Endodermal cell (in vitro differentiated cells): ENCODE measurements at places on chromosomes 12 and 14. TPM values are rescaled to one million over a fixed set of nuclear protein-coding genes. Genes with fewer than 3 reads are reported as not detected.

The VDR gene
- 0.04 TPM in 1 of 2 replicates, not detected in the other for total RNA-seq

GRCh38 chr12:121620333-121620891, 5.9 kb upstream of the ORAI1 start:
- DNase-seq, result peak; percentile 81

DNA sequence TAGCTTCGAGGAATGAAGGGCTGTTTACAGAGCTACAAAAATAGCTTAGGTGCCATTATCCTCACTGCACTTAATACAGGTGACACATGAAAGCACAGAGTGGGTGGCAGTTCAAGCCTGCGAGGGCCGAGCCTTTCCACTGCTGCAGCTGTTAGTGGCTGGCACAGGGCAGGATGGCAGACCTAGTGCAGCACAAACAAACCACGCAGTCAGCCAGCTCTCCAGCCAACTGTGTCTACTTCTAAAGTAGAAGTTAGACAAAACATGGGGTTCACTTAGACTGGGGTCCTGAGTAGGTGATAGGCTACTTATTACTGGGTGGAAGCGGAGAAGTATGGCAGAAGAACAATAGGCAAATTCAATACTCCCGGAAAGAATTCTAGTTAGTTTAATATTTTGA, 95.4 kb downstream of the DUSP16 start:
- DNase-seq, result no peak

The DCN gene
- not detected in 2 replicates for total RNA-seq

GRCh38 chr14:104096751-104097700, 11.5 kb downstream of the ASPG start:
- DNase-seq, result peak; percentile 76

The NOC4L gene
- 29.1 and 32.7 TPM in 2 replicates for total RNA-seq

DNA sequence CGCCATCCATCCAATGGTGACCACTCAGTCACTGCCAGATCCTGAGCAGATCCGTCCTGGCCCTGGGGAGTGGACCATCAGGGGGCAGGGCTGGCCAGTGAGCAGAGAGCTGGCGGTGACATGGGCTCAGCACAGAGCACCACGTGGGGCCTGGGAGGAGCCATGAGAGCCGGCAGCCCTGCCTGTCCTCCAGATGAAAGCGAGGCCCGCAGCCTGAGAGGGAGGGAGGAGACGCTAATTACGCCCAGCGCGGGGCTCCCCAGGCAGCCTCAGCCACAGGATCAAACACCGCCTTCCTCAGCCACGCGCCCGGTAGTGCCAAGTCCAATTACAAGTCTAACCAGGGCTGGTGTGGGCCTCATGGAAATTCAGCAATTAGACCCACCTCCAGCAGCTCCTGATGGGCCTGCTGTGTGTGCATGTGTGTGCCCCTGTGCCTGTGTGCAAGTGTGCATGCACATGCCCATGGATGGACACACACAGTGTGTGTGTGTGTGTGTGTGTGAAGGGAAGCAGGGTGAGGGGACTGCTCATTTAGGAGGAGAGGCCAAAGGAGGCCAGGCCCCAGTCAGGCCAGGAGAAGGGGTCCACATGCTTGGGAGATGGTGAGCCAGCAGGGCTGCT, 68.0 kb downstream of the KIF26A start:
- peak; percentile 78 for DNase-seq

DNA sequence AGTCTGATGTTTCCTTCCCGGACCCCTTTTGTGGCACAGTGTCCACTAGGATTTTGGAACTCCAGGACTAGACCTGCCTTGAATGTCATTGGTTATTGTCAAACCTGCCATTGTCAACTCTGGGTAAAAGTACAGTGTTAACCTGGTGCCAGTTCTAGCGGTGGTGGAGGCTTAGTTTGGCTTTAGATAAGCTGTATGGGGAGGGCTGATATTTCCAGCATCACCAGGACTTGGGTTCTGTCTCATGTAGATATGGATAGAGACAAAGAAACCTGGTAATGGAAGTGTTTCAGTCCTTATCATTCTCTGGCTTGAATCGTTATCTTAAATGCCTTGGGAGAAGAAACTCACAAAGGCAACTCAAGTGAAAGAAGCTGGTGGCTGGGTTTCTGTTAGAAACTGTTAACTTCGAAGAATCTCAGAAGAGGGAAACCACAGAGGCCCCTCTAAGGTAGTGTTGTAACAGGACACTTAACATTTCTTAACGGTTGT, 10.6 kb downstream of the CHST11 start:
- peak; percentile 38 for DNase-seq

GRCh38 chr12:50181691-50182090, 14.5 kb upstream of the CERS5 start:
- no peak for DNase-seq

DNA sequence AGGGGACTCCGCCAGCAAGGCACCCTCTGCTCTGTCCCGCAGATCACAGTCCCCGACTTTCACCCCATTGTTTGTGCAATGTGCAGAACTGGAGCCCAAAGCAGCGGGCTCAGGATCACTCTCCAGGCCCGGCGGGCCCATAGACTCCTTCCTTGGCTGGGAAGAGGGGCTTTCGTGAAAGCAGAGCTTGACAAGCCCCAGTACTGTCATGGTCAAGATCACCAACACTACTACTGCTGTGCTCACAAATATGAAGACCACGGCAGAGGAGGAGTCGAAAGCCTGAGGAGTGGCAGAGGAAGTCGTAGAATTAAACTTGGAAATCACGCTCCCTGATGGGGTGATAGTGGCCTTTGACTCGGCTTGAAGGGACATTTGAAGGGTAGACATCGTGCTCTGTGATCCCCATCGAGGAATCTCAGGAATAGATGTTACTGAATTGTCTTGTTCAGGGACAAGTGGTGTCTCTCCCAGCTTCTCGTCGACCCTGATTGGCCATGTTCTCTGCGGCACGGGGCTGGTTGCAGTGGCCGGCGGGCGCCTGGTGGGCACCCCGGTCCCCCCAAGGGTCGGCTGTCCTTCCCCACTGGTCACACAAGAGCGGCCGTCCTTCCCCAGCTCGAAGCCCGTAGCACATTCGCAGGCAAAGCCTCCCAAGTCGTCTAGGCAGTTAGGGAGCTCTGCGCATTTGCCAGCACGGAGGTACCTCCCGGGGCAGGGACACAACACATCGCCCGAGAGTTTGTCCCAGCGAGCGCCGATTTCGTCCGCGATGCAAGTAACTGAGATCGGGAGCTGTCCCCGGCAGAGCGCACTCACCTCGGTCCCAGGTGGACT, 1.1 kb downstream of the CLEC14A start:
- no peak for DNase-seq

DNA sequence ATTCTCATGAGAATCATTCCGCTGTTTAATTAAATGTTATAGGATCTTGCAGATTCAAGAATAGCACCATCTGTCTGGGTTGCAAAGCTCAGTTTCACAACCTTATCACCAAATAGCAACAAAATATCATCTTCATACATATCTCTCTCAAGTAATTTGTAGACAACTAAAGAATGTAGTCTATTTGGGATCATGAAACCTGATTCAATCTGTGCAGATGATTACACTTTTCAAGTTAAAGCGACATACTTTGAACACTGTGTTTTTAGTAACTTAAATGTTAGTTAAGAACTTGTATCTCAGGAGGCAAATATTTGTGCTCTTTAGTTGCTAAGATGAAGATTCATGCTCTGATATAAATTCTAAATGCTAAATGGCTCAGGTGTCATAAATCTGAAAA, 14.8 kb downstream of the MED13L start:
- no peak for DNase-seq

DNA sequence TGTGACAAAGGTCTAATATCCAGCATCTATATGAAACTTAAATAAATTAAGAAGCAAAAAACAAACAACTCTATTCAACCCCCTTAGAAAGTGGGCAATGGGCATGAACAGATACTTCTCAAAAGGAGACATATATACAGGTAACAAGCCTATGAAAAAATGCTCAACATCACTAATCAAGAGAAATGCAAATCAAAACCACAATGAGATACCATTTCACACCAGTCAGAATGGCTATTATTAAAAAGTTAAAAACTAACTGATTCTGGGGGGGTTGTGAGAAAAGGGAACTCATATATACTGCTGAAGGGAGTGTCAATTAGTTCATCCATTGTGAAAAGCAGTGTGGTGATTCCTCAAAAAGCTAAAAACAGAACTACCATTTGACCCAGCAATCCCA, 198.9 kb downstream of the BMP4 start:
- DNase-seq, result no peak

DNA sequence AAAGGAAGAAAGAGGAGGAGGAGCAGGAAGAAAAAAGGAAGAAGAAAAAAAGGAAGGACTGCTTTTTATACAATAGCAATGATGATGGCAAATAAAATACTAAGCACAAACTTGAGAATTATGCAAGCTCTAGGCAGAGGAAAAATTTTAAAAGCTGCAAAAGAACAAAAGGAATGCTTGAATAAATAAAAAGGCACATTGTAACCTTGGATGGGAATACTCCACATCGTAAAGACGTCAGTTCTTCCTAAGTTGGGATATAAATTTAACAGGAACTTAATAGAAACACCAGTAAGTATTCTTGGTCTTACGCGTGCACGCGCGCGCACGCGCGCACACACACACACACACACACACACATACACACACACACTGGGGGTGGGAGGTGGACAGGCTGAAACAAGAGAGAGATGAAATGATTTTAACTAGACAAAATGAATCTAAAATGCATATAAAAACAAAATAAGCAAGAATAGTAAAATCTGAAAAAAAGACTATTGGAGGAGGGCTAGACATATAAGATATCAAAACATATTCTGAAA, 43.0 kb downstream of the SERPINA3 start:
- DNase-seq, result no peak

GRCh38 chr12:114405519-114406271, at the start of gene TBX5:
Gene TBX5, minus strand, starts transcription at chr12:114406144. Its CDS starts 2,246 bp downstream, at chr12:114403898.
- no peak for DNase-seq

DNA sequence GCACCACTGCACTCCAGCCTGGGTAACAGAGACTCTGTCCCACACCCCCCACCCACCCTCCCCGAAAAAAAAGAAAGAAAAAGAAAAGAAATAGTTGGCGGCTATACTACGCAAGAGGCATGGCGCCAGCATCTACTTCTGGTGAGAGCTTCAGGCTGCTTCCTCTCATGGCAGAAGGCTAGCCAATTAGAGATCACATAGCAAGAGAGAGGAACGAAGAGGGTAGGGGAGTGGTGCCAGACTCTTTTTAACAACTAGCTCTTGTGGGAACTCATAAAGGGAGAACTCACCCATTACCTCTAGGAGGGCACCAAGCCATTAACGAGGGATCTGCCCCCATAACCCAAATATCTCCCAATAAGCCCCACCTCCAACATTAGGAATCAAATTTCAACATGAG, 6.2 kb downstream of the DENND5B start:
- DNase-seq, result no peak

DNA sequence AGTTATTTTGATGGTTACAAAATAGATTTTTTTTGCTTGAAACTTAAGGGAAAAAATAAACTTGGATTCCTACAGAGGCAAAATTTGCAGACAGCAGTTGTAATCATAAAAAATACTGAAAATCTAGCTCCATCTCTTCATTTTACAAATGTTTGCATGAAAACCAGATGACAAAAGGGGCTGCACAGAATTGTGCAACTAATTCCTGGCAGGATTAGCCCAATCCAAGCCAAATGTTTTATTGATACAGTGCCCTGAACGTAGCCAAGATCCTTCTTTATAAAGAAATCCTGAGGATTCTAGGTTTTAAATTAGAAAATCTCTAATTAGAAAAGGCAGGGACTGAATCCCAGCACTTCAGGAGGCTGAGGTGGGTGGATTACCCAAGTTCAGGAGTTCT, 356.4 kb upstream of the SEL1L start:
- no peak for DNase-seq

GRCh38 chr12:34403706-34404376, 381.5 kb downstream of the ALG10 start:
- DNase-seq, result no peak

The STYK1 gene
- total RNA-seq, result 2.6 and 3.3 TPM in 2 replicates

DNA sequence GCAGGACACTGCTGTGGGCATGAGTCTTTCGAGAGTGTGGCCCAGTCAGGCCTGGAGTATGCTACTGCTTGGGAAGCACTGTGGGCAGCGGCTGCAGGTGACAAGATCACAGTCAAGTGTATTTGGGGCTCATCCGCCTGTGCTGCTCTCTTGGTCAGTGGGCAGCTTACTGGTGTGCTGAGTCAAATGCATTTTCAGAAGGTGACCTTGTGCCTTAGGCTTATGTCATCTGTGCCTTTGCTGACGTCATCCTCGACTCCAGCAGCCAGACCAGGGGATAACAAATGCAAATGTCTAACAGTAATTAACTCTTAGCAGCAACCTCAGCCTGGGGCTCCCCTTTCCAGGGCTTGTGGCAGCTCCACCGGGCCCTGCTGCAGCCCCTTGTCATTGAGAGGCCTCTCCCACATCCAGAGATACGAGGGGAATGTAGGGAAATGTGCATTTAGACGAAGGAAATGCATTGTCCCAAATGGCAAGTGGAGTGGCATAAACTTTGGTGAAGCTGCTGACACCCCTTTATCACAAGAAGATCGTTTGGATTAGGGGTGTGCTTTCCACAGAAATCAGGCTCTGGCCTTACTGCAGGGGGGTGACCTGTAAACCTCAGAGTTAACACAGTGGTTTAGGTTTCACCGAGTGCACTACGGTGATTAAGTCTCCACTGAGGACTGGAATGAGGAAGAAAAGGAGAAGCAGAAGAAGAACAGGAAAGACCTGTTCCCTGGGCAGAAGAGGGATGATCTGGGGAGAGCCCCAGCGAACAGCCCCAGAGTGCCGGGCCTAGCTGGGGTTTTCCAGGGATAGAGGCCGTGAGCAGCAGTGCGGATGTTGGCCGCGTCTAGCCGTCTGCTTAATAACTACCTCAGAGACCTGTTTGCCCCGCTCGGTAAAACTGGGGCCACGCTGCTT, 39.7 kb downstream of the PSMA6 start:
- peak; percentile 64 for DNase-seq

GRCh38 chr14:62938778-62939177, 106.5 kb downstream of the KCNH5 start:
- no peak for DNase-seq

- DNase-seq, result no peak
Observed at GRCh38 chr12:89468648-89469326, 55.8 kb downstream of the GALNT4 start.

- DNase-seq, result no peak
Observed at GRCh38 chr12:78121969-78122610, 291.4 kb downstream of the NAV3 start.

GRCh38 chr12:129544716-129545115, 359.1 kb downstream of the TMEM132D start:
- DNase-seq, result no peak

The PLCZ1 gene
- total RNA-seq, result 0.25 TPM in 1 of 2 replicates, not detected in the other

DNA sequence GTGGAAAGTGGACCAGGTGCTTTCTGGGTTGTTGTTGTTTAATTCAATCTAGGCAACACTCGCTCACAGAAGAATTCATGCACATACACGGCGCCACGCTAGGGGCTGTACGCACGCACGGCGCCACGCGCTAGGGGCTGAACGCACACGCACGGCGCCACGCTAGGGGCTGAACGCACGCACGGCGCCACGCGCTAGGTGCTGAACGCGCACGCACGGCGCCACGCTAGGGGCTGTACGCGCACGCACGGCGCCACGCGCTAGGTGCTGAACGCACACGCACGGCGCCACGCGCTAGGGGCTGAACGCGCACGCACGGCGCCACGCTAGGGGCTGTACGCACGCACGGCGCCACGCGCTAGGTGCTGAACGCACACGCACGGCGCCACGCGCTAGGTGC, 54.3 kb downstream of the NINJ2 start:
- peak; percentile 13 for DNase-seq

The OTOGL gene
- total RNA-seq, result 2.4 and 2.7 TPM in 2 replicates
